Esophagus squamous epithelium (tissue), 5 donors: ENCODE measurements at places on chromosomes 4 and X.

GRCh38 chr4:141254326-141254725 is 33.6 kb downstream of the ZNF330 start:
- no peak for DNase-seq

DNA sequence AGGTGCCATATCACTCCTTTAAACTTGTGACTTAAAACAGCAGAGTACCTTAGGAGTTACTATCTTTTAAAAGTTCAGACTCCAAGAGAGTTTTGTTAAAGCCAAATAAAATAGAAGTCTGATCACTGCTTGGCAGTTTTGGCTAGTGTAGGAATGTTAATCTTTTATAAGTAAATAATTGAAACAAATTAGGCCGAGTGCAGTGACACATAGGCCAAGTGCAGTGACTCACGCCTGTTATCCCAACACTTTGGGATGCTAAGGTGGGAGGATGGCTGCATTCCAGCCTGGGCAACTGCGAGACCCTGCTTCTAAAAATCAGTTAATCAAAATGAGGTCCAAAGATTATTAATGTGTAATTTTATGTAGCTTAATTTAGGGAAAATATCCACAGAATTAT is 37.2 kb downstream of the WDR44 start:
- DNase-seq: no peak

GRCh38 chr4:56671860-56672259 is 9.2 kb downstream of the HOPX start:
- no peak for DNase-seq

GRCh38 chrX:11097933-11098332 is 13.2 kb upstream of the HCCS start:
- no peak for DNase-seq

- no peak for DNase-seq
Measured at GRCh38 chr4:164484551-164484950, 269.4 kb upstream of the SMIM31 start.

DNA sequence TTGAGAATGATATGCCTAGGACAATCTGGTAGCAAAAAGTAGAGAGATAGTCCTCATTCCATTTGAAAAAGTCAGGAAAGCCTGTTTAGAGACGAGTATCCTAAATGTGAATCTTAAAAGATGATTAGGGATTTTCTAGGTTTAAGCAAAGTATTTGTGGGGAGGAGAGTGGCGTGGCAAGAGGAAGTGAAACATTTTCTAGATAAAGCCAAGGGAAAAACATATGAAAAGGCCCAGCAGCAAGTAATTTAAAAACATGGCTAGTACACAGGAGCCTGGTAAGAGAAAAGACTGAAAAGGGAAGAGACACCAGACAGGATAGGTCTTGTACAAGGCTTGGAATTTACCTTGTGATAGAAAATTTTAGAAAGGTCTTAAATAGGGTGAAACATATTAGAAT is 45.9 kb downstream of the CORIN start:
- DNase-seq: no peak

GRCh38 chrX:139725720-139726119 is 17.8 kb upstream of the MCF2 start:
- DNase-seq: no peak

- DNase-seq: no peak
Measured at GRCh38 chrX:41121766-41122165, 36.5 kb downstream of the USP9X start.

DNA sequence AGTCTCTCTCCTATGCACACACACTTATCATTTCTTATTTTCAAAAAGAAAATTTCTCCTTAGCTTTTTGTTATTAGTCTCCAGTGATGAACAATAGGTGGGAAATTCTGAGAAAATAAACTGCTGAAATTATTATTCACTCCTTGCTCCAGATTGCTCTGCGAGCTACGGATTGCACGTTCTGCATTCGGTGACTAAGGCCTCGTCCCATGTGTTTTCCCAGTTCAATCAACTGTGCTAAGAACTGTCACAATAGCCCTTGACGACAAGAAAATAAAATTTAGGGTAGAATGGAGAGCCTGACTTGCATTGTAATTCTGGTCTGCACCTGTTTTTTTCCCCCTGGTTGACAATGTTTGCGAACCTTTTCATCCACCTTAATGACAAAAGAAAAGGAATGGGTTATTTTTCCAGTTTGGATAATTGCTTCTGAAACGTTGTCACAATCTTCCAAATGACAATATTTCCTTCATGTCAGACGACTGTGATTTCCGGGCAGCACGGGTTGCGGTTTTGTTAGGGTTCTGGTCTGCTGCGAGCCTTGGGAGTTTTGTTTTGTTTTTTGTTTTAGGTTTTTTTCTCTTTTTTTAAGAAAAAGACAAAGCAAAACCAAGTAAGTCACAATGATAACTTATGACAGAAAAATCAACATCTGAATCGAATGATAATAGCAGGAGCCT is 124.5 kb upstream of the NOCT start:
- no peak for DNase-seq

GRCh38 chr4:44632089-44632488 is 19.3 kb downstream of the YIPF7 start:
- no peak for DNase-seq

GRCh38 chrX:119459181-119459580 is 9.1 kb upstream of the SLC25A5 start:
- no peak for DNase-seq

GRCh38 chr4:67714248-67714583 is 13.3 kb upstream of the UBA6 start:
- DNase-seq: no peak

DNA sequence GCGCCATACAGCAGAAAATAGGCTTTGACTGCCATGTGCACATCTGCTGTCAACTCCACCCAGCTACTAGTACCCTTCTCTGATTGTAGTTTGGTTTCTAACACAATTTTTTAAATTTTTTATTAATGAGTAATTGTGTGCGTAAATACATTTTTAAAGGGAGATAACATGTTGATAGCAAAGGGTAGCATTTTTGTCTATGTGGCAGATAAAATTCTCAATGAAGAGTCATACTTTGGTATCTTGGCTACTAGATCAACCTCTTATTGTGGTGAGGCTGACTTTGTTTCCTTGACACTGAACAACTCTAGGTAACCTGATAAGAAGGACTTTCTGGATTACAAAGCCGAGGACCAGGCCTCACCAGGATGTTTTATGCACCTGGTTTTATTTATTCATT is 9.5 kb downstream of the ADH4 start:
- no peak for DNase-seq

DNA sequence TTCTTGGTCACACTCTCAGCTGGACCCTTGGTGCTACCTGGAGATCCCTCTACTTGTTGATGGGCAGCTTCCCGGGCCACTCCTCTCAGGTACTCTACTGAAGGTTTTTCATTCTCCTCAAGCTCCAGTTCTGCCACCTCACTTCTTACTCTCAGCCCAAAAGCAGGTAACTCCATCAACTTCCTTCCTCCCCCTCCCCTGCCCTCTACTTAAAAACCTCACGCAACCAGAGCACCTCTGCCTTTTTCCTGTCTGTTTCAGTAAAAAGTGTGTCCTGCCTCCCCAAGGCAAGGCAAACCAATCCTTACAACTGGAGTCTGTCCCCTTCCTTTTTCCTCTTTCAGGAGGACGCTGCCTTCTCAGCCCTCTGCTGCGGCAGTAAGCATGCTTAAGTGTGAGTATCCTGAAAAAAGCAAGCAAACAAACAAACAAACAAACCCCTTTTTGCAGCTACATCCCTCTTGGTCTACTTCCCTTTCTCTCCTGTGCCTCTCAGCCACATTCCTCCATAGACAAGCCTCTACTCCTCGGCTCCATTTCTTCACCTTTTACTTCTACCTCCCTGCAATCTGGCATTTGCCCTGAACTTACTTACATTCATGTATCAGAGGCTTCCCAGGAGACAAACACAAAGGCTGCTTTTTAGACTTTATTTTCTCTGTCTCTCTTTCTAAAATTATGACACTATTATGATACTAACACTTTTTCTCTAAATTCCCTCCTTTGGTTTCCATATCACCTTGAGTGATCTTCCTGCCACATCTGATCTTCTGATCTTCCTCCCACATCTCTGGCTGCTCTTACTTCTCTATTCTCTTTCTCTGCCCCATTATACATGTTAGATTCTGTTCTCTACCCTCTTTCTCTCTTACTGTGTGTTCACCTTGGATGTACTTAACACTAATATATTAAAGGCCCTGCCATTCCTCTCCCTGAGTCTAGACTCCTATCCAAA is 5.4 kb downstream of the ALPK1 start:
- no peak for DNase-seq

DNA sequence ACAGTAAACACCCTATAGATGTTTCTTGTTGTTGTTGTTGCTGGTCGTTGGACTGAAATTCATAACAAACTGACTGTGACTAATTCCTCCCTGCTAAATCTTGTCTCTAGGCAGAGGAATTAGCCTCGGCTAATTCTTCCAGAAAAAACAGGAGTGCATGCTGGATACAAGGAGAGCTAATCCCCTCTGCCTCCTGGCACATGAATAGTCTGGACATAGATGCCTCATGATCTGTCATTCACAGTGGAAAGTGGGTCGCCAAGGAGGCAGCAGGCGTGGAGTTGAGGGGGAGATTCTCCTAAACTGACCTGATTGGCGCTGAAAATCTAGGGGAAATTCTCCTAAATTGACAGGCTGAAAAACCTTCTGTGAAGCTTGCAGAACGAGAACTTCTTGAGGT is 220.1 kb downstream of the DCTD start:
- no peak for DNase-seq

DNA sequence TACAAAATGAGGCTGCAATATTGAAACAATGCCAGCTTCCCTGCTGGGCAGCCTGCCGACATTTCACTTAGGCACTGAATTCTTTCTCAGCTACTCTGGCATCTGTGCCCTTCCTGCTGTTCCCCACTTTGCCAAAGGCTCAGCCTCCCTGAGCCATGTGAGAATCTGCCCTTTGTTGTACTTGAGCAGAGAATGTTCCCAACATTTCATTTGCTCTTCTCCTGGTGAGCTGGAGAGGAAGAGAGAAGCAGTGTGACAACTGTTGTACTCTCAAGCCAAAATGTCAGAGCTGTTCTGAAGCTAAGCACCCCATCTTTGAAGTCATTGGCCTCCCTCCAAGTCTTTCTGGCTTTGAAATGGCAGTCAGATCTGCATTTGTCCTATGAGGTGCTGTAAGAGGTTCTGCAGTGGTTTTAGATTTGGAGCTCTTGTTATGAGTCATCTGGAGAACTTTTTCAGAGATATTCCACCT is 32.5 kb downstream of the LANCL3 start:
- no peak for DNase-seq

DNA sequence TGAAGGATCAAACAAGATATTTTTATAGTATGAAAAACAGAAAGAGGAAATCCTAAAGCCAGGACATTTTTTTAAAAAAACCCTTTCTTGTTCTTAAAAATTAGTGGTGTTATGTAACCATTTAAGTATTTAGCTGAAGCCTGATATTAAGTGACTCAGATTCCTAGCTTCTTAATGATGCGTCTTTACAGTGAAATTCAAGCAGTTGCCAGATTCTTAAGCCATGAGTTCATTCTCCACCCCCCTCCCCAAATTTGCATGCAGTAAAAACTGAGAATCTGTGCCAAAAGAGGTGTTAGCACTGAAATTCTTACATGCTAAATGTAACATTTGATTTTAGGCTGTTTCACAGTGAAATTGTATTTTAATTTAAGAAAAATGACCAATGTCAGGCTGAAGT is 180.8 kb downstream of the RAPGEF2 start:
- DNase-seq: no peak

DNA sequence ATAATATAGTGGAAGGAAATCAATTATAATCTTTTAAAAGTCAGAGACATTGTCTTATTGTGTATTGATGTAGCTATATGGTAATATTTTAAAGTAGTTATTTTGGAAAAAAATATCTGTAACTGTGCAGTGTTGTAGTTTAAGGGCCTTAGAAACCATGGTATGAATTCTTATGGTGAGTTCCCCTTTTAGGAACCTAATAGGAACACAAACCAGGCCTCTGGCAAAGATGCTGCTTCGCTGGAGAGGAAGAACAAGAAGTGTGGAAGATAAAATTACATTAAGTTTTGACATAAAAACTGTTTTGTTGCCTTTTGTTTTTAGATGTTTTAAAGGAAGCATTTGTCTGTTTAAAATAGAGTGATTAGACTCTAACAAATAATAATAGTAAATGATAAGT is 10.9 kb upstream of the TMPRSS11D start:
- DNase-seq: no peak

DNA sequence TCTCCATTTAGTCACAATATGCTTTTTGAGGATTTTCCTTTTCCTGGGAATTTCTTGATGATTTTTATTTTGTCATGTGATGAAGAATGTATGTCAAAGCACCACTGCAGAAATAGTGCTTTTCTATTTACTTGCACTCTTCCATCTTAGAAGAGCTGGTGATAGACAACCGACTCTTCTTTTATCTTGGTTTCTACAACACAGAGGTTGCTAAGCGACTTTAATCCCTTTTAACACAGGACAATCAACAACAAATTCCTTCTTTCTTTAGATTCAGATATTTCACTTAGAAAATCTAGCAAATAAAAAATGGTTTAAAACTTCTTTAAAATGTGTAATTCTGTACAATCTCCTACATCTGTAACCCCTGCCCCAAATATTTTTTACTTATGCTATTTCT is 34.6 kb downstream of the TET2 start:
- no peak for DNase-seq

- no peak for DNase-seq
Measured at GRCh38 chr4:150240011-150240410, 161.8 kb downstream of the DCLK2 start.

GRCh38 chrX:38803243-38803587 is 2.0 kb downstream of the MID1IP1 start:
- no peak for DNase-seq

DNA sequence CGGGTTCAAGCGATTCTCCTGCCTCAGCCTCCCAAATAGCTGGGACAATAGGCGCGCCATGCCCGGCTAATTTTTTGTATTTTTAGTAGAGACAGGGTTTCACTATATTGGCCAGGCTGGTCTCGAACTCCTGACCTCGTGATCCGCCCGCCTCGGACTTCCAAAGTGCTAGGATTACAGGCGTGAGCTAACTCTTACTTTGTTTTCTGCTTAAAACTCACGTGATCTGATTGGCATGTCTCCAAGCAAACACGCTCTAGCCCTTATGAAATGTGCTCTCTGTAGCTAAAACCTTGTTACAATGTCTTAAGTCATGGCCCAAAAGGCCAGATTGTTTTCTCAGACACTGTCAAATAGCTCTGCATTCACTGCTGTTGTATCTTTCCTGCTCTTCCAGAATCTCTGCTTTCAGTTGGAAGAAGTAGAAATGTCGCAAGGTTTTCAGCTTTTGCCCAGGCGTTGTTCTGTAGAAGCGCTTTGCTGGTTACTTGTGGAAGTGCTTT is 39.7 kb upstream of the OGT start:
- no peak for DNase-seq

- no peak for DNase-seq
Measured at GRCh38 chr4:113339430-113339813, 290.0 kb downstream of the ANK2 start.

- DNase-seq: no peak
Measured at GRCh38 chr4:89364541-89364940, 56.9 kb upstream of the GPRIN3 start.
